ENCODE measurements at places on chromosomes 1 and 21. TPM values are rescaled to one million over a fixed set of nuclear protein-coding genes. Genes with fewer than 3 reads are reported as not detected.
A peak's percentile ranks its signal among the peaks of the same experiment; 100 is the strongest.

DNA sequence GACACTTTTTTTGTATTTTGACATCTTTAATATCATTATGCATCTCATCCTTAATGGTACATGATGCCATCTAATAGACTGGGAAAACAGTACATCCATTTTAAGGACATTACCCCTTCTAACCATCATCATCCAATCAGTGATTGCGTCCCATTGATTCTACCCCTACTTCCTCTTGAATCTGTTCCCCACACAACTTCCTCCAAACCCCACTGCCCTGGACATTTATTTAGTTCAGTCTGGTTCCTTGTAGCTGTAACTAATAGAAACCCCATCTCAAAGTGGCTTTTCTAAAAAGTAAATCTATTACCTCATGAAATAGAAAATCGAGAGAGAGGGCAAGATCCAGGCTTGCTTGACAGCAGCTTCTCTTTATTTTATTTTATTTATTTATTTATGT, 2.1 kb upstream of the ITLN1 start:
- no peak for DNase-seq

DNA sequence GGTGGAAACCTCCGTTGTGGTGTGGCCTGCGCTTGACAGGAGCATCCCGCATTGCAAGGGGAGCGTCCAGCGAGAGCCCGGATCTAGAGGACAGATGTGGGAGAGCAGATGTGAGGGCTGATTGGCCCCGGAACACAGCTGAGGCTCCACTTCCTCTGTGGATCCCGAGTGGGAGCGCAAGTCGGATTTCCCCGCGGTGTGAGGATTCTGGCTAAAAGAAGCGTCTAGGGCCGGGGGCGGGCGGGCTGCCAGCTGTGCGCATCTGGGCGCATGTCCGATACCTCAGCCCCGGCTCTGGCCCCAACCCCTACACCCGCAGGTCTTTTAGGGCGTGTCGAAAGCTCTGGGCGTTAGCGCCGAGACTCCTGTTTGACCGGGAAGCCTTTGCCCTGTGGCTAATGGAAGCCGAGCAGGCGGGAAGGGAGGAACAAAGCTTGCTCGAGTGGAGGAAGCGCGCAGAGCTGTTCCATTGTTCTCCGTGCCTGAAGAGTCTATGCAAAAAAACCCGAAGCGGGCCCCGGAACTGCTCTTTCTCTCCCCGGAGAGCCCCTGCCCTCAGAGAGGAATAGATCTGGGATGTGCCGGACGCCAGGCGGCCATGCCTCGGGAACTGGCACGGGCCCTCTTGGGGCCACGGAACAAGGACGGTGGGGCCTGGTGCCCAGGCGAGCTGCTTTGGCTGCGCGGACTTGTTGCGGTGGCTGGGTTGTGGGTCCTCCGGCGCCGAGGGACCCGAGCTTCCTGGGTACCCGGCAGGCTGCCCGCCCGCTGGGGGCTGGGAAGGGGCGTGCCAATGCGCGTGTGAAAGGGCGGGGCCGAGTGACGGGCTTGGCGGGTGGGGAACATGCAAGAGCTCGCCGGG, 111.1 kb downstream of the NAV1 start:
- no peak for DNase-seq

DNA sequence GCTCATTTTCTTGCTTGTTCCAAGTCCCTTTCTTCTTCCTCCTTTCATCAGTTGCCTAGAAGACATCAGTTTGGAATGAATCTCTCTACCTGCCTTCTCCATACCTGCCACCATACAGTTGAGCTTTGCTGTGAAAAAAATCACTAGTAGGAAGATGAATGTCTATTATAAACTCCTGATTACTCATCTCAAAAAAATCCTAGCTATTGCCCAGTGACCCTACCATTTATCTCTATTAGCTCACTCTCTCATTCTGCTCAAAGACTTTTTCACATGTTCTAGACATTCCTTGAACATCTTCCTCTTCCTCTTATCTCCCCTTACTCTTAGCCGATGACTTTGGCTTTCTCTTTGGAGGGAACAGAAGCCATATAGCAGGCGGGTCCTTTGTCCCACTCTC, 49.7 kb upstream of the HMGB4 start:
- no peak for DNase-seq

GRCh38 chr1:78871249-78871648, 135.3 kb downstream of the ADGRL4 start:
- no peak for DNase-seq

- peak; percentile 59 for DNase-seq
These were observed 9.1 kb upstream of the SLC19A1 start for GRCh38 chr21:45551316-45551715.

DNA sequence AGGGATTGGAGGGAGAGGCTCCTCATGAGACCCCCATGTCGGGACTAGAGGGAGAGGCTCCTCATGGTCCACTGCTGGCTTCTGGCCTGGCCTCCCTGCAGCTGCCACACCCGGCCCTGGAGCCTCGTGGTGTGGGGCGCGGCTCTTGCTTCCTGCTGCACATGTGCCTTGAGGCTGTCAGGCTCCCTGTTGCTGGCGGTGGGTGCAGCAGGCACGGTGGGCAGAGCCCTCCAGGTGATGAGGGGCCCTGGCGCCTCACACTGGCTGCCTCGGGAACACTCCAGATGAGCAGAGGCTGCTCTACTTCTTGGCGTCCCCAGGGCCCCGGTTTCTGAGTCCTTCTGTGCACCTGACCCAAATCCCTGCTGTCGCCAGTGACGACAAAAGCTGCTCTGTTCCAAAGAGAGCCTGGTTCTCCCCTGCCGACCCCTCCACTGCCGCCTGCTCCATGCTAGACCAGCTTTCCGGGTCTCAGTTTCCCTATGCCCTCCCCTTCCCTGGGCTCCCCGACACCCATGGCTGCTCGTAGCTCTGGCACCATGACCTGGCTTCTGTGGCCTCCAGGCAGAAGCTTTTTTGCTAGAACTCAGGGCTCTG, 9.7 kb upstream of the ATAD3B start:
- DNase-seq, result no peak

DNA sequence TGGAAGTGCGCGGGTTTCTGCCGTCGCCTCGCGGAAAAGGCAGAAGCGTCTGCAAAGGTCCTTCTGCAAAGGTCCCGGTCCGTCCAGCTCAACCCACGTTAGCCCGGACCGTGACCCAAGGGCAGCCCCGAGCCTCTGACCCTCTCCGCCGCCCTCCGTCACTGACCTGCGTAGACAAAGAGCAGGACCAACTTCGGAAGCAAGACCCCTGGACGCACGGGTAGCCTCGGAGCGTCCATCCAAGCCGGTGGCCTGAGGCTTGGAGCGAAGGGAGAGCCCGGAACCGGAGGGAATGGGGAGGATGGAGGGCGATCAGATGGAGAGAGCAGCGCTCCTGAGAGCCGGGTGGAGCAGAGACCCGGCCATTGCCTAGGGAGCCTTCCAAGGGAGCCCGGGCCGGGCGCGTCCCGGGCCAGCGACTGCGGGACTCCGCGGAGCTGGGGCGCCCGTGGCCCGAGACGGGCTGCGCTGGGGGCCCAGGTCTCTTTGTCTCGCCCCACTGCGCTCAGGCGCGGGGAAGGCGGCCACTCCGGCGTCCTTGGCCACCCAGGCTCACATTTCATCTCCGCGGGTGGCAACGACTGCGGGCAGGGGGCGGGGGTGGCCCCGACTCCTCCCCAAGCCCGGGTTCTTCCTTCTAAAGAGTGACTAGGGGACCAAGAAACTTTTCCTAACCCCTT, at the start of gene CYYR1:
Gene CYYR1 (minus strand): TSS at position 585 of the 680 bp plus-strand sequence. CDS start 346 bp downstream, at position 239.
- DNase-seq, result no peak

DNA sequence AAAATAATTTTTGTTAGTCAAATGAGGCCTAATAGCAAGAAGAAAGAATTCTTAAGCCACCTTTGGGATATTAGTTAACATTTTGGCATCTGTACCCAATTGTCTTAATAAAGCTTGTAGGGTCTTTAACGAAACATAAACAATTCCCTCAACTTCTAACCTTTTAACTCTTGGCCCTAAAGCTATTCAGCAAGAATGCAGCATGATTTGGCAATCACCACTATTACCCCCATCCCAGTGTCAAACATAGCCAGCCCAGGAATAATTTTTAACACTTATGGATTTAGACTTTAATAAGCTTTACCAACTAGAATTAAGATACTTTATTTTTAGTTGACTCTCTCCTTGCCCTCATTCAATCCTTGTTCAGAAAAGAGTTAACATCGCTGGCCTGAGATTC, 2.5 kb upstream of the SLC16A4 start:
- DNase-seq, result no peak

GRCh38 chr1:11533790-11534787, 55.1 kb downstream of the DISP3 start:
- no peak for DNase-seq

TLCD4 gene
- 0.24 TPM for total RNA-seq

DNA sequence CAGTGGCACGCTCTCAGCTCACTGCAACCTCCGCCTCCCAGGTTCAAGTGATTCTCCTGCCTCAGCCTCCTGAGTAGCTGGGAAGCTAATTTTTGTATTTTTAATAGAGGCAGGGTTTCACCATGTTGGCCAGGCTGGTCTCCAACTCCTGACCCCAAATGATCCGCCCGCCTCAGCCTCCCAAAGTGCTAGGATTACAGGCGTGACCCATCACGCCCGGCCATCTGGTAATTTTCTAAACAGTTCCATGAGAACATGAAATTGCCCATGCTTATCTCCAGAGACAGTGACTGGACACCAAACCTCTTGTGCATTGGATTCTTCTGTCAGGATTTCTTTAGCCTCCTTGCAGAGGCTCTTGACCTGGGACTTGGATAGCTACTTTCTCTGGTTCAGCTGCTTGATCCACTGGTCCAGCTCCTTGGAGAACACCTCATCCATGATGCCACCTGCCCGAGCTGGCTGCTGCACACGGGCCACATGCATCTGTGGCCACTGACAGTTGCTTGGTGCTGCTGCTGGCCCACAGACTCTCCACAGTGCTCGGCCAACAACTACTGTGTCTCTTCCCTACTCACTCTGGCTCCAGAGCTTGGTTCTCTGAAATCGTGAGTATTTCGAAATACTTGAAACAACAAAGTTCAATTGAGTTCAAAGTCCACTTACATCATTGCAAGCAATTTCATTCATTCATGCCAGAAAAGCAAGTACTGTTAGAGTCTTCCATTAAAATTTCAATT, 40.0 kb upstream of the CTPS1 start:
- DNase-seq, result no peak

DNA sequence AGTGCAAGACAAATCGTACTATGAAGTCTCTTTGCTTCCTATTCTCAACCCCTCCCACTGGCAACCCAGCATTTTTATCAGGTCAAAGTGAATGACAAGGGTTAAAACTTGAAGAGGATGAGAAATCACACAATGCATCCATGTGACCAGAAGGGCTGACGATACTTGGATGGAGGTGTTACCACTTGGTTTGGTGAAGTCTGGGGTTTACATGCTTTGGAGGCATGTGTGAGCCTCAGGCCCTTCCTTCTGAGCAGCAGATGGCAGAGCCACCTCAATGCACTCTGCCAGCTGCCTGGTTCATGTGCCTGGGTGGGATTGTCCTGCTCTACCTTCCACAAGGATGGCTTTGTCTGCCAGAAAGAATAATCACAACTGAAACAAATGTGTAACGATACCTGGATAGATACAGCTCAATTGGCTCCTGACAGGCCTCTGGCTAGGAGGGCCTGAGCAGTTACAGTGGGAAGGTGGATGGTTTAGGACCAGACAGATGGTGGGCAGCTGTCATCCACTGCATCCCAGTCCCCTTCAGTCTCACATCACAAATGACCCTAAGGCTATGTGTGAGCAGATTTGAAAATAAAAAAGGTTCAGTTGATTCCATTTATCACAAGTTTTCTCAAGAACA, 51.5 kb upstream of the CNIH3 start:
- no peak for DNase-seq

NBPF10 gene
- 2.3 TPM for total RNA-seq

DNALI1 gene
- total RNA-seq, result 0.41 TPM

GRCh38 chr1:87213135-87213515, 115.6 kb upstream of the LMO4 start:
- DNase-seq, result no peak

DNA sequence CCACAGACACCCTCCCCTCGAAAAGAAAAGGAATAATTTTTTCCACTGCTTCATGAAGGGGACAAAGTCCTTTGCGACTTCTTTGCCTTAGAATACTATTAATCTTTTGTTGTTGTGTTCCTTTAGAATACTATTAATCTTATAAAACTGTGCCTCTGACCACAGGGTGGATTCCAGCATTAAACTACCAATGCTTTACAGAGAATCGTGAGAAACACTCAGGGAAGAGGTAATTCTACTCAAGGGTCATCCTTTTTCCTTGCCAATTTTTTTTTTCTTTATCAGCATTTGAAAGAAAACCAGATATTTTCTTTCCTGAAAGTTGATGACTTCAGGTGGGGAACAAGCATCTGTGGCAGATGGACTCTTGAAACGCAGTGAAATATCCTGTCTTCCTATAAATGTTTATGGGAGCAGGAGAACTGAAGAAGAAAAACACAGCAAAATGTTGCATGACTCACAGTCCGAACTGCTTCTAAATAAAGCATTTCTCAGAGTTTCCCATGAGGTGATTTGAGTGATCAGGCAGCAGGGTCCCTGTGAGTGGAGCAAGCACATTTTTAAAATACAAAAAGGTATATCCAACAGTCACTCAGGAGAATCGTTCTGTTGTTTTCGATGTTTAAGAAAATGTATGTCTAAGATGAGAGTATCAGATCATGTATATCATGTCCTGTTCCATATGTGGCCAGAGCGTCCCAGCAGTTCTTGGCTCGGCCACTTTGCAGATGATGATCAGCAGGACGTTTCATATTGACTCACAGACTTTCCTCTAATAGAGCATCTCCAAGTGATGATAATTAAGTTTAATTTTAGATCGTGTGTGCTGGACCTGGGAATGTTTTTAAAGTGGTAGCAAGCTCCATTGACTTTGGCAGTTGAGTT, 154.2 kb upstream of the RUNX1 start:
- DNase-seq, result no peak

DNA sequence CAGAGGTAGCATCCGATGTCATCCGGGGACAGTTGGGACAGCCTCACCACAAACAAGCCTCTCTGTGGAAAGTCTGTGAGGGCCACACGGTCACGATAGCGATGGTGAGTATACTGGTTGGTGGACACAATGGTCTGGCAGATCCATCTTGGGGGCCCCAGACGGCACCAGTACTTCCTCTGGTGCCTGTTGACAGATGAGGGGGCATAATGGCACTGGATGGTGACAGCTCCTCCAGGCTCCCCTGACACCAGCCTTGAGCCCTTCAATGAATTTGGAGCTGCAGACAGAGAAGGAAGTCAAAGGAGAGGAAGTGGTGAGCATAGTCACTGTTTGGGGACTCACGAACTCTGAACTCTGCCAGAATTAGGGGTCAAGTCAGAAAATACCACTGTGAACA, 8.0 kb downstream of the FCAMR start:
- DNase-seq, result no peak

DNA sequence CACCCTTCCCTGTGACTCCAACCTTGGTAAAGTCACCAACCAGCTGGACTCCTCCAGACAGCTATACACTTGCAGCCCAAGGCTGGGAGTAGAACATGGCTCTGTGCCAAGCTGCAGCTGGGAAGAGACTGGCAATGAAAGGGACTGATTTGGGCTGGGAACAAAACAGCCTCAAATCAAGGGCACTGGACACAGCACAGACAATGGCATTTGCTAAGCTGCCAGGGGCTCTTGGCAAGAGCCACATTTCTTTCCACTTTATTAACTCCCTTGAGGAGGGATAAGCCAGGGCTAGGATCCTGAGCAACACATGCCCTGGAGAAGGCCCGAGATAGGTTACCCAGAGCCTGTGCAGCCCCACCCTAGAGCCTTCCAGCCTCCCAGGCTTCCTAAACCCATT, 12.0 kb downstream of the SYT11 start:
- no peak for DNase-seq
